ENCODE measurements at places on chromosomes 5 and 9.
A peak's percentile ranks its signal among the peaks of the same experiment; 100 is the strongest.

DNA sequence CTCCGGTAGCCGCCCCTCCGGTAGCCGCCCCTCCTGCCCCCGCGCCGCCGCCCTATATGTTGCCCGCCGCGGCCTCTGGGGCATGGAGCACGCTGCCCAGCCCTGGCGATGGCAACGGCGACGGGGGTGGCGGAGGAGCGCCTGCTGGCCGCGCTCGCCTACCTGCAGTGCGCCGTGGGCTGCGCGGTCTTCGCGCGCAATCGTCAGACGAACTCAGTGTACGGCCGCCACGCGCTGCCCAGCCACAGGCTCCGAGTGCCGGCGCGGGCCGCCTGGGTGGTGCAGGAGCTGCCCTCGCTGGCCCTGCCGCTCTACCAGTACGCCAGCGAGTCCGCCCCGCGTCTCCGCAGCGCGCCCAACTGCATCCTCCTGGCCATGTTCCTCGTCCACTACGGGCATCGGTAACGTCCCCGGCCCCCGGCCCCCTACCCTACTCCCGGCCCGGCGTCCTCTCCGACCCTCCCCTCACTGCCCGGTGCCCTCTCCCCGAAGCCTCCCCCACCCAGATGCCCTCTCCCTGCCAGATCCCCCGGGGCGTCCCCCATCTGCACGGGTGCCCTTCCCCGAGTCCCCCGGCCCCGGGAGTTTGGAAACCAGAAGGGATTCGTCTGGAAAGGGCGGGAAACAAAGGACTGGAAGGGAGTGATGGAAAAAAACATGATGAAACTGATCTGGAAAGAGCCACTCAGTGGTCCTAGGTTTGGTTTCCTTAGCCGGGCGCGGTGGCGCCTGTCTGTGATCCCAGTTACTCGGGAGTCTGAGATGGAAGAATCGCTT lies 417 bp downstream of the SRD5A1 start:
- DNase-seq, result no peak

- no peak for DNase-seq
Observed at GRCh38 chr9:117492476-117492875, 77.6 kb upstream of the ASTN2 start.

DNA sequence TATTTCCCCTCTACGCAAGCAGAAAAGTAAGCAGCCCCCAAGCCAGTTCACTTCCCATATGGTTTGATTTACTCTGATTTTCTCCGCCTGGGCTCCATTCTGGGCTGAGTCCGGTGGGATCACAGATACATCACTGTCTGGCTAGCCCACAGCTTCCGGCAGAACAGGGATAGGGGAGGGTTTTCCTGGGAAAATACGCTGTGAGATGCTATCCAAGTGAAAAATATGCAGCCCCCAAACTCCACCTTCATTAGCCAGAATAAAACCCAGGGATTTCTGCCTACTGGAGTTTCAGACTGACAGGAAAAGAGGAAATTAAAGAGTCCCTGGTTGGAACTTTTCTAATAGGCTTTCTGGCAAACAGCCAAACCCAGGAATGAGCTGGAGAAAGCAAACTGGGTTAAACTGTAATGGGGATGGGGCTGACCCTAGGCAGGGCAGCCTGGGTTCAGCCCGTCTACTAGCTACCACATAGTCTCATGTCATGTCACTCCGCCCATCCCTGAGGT lies 16.9 kb upstream of the NIPAL4 start:
- DNase-seq, result no peak

DNA sequence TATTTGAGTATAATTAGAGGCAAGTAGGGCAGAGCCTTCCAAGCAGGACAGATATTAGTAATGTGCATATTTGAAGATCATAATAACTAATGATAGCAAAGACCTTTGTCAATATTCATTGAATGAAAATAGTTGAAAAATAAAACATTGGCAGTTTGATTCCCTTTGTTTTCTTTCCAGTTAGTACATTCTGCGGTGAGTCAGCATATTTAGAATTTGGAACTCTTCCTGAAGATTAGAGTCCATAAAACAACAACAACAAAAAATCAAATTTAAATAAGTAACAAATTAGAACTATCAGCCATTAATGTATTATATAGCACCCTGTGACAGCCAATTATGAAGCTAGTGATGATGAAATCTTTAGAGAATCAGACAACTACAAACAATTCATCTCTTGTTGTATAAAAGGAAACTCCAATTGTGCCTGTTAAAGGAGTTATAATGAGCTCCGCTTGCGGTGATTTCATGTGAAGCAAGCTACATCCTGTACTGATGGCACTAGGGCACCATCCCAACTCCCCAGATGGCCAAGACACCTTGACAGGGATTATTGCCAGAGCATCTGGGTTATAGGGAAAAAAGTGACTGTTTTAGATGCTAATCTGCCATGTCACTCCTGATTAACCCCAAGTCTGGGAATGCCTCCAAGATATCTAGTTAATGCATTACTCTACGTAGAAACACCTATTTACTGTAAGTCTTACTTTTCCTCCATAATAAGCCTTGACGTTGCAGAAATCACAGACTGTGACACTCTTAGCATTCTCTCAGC lies 6.8 kb downstream of the IFNA8 start:
- no peak for DNase-seq

DNA sequence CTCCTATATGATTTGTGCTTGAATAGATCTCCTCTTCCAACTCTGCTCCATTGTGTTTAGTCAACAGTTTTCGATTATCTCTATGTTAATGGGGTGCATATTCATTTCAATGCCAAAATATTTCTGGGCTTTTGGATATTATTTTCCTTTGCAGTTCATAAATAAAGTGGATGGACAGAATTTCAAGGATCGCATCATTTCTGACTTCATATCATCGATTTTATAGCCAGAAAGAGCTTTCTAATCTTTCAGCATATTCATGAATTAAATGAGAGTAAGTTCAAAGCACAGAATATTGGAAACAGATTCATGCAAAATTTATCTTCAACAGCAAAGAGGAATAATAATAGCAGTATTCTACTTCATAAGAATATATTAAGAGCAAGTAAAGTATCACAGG lies 60.0 kb upstream of the MINAR2 start:
- DNase-seq, result no peak

- no peak for DNase-seq
Observed at GRCh38 chr5:35246900-35247647, 16.8 kb upstream of the PRLR start.

DNA sequence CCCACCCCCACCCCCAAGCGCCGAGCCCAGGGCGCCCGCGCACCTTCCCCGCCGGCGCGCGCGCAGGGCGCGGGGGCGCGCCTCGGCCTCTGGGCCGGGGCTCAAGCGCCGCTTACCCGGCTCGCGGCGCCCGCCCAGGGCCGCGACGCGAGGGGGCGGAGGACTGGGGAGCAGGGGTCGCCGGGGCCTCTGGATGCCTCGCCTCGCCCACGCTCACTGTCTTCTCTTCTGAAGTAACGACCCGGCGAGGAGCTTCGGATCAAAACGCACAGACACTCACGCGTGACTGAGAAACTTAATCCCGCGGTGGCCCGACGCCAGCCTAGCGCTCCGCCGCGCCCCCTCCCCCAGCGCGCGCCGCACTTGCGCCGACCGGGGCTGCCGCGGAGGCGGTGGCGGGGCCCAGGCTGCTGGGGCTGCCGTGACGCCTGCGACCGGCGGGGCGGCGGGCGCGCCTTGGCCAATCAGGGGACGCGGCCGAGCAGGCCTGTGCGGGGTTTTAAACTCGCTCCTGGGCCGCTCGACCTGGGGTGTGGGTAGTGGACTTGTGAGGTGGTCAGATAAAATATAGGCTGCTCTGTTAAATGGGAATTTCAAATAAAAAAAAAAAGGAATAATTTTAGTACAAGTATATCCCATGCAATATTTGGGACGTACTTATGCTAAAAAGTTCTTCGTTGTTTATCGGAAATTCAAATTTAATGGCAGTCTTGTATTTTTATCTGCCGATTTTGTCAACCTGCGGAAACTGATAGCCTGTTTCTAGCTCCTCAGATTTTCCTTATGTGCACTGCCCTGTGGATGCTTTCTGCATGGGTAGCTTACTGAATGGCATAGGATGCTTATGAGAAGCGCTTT lies at the start of gene MPDZ:
MPDZ (minus strand) TSS at position 409 of the 858 bp plus-strand sequence. CDS start 29,377 bp downstream, outside the sequence.
- no peak for DNase-seq

GRCh38 chr5:62732677-62733121 lies 154.1 kb downstream of the LRRC70 start:
- DNase-seq, result no peak

- DNase-seq, result no peak
Observed at GRCh38 chr9:4382722-4383317, 83.0 kb upstream of the GLIS3 start.

DNA sequence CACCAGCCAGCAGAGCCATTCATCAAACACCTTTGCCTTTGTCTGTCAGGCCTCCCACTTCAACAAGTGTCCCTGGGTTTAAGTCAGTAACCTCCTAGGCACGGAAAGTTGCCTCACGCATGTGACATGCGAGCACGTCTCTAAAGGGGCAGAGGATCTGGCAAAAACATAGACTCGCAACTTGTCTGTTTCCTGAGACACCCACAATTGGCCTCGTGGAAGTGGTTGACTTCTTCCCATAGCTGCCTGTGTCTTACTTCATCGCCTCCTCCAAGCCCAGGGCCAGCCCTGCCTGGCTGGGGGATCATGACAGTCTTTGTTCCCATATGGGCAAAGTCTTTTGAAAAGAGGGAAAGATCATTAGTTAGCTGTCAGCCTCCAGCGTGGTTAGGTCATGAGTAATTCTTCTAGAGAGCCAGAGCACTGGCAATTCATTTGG lies 35.5 kb upstream of the GLRX start:
- no peak for DNase-seq

DNA sequence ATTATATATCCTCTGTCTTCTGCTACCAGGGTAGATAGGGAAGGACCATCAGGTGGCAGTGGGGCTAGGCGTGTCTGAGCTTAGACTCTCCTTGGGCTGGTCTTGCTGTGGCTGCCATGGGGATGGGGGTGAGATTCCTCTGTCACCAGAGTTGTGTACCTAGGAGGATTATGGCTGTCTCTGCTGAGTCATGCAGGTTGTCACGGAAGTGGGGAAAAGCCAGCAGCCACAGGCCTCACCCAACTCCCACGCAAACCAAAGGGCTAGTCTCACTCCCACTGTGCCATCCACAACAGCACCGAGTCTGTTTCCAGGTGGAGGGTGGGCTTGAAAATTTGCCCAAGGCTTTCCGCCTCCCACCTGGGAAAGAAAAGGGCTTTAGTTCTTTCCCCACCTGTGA lies 476.1 kb downstream of the CYLC2 start:
- DNase-seq, result no peak

DNA sequence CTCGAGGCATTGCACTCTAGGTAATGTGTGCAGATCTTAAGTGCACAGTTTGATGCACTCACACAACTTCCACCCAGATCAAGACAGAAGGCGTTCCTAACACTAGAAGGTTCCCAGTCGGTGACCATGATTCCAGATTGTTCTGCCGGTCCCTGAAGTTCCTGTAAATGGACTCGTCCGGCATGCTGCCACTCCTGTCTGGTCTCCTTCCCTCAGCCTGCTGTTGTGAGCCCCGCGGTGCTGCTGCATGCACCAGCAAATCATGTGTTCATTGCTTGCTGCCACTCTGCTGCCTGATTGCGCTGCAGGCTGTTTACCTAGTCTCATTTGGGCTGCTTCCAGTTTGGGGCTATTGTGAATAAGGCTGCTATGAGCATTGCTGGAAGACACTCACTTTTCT lies 11.5 kb downstream of the STKLD1 start:
- DNase-seq, result no peak

- DNase-seq, result no peak
Observed at GRCh38 chr9:88829276-88829675, 162.0 kb upstream of the S1PR3 start.

- no peak for DNase-seq
Observed at GRCh38 chr9:91818647-91819403, 131.2 kb downstream of the ROR2 start.

GRCh38 chr9:292915-293314 lies 78.2 kb downstream of the DOCK8 start:
- DNase-seq, result no peak

GRCh38 chr9:136108648-136109266 lies 9.9 kb downstream of the TMEM250 start:
- no peak for DNase-seq

GRCh38 chr9:104836235-104836634 lies 72.3 kb downstream of the NIPSNAP3B start:
- DNase-seq, result no peak

GRCh38 chr9:123513554-123513953 lies 157.6 kb downstream of the CRB2 start:
- no peak for DNase-seq

GRCh38 chr5:141557681-141558136 lies 61.1 kb downstream of the DIAPH1 start:
- DNase-seq, result no peak

GRCh38 chr9:74777136-74777879 lies 110.4 kb downstream of the TRPM6 start:
- DNase-seq, result peak; percentile 16

- DNase-seq, result no peak
Observed at GRCh38 chr9:121838746-121839669, 187.6 kb downstream of the DAB2IP start.

- DNase-seq, result no peak
Observed at GRCh38 chr5:106172681-106173532, 1497.8 kb downstream of the EFNA5 start.

DNA sequence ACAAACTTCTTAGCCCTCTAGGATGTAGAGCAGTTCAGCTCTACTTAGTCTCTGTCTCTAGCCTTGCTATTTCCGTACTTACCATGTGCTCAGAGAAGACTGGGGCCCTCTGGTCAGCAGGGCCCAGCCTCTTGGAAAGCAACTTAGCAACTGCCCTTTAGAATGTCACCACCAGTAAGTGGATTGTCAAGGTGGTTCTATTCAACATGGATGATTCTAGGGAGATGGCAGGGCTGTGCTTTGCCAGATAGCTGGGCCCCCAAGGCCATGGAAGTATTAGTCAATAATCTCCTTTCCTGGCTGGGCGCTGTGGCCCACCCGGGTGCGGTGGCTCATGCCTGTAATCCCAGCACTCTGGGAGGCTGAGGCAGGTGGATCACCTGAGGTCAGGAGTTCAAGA lies 177.6 kb upstream of the MVB12B start:
- no peak for DNase-seq

- DNase-seq, result no peak
Observed at GRCh38 chr5:122121479-122122465, 7.6 kb upstream of the ZNF474 start.

DNA sequence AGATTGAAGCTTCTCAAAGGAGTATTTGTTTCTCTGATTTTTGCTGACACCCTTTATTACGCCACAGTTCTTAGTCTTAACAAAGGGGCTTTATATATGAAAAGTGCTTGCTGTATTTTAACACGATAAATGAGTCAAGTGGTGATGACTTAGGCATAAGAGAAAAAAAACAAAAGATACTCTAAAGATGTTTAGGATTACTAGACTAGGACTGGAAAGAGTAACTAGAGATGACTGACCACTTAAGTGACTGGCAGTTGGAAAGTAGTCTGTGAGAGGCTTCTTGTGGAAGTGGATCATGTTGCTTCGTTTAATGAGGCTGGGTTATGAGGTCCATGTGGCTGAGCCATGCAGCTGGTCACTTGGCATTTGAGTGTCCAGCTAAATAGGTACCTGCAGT lies 69.4 kb upstream of the ACTBL2 start:
- DNase-seq, result no peak

GRCh38 chr9:19378647-19379046 lies 1.4 kb downstream of the RPS6 start:
- DNase-seq, result no peak

Data from GM12892 (cell line).